ENCODE measurements at places on chromosomes 2 and 18. TPM values are rescaled to one million over a fixed set of nuclear protein-coding genes. Genes with fewer than 3 reads are reported as not detected.
A peak's percentile ranks its signal among the peaks of the same experiment; 100 is the strongest.

- no peak overlapping the region for H3K4me3 ChIP-seq
- H3K27me3 ChIP-seq: no peaks in the 10 kb centered on the region
- H3K4me1 ChIP-seq: no peaks in the 10 kb centered on the region
- no peaks in the 10 kb centered on the region for H3K36me3 ChIP-seq
Measured at GRCh38 chr2:71821856-71822255, 325.8 kb downstream of the CYP26B1 start.

DNA sequence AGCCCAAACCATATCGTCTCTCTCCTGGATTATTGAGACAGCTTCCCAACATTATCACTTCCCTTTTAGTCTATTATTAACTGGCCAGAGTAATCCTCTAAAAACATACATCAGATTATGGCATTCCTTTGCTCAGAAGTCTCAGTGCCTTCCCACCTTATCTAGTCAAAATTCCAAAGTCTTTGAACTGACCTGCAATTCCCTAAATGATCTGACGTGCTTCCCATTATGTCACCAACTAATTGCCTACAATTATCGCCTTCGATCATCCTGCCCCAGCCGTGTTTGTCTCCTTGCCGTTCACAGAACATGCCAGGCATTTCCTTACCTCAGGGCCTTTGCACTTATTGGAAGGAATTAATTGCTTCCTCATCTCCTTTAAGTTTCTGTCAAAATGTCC lies 332.4 kb downstream of the IRS1 start:
- H3K27me3 ChIP-seq: no peaks in the 10 kb centered on the region
- H3K4me3 ChIP-seq: no peak overlapping the region
- DNase-seq: no peak

DNA sequence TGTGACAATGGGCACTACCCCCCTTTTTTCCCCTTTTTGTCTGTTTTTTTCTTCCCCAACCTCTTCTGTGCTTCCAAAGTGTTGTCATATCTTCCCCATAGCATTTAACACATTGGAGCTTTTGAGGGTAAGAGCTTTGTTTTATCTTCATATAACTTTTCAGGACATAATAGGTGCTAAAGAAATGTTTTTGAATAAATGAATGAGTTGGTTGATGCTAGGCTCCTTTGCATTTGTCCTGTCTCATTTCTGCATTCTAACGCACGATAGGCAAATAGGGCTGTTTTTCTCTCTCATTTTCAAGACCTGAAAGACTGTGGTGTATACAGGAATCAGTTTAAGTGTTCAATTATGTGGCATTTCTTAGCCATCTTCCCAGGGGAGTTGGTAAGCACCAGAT lies 832 bp upstream of the COPS7B start:
- peaks cover 22% of the 10 kb centered on the region for H3K4me1 ChIP-seq
- DNase-seq: no peak

- no peaks in the 10 kb centered on the region for H3K36me3 ChIP-seq
- DNase-seq: peak; percentile 83
- peak overlapping the region; percentile 85 for H3K27ac ChIP-seq
- H3K4me3 ChIP-seq: no peak overlapping the region
- H3K27me3 ChIP-seq: no peaks in the 10 kb centered on the region
- H3K4me1 ChIP-seq: no peaks in the 10 kb centered on the region
Measured at GRCh38 chr2:201933792-201934237, 99.8 kb upstream of the FZD7 start.

- H3K27me3 ChIP-seq: no peaks in the 10 kb centered on the region
- no peaks in the 10 kb centered on the region for H3K36me3 ChIP-seq
- DNase-seq: no peak
- H3K27ac ChIP-seq: no peak overlapping the region
- H3K4me1 ChIP-seq: no peaks in the 10 kb centered on the region
Measured at GRCh38 chr2:220437938-220438337, 810.5 kb downstream of the SLC4A3 start.

GRCh38 chr18:12271376-12272235 lies 17.4 kb downstream of the CIDEA start:
- H3K4me3 ChIP-seq: peak overlapping the region; percentile 66
- H3K36me3 ChIP-seq: no peaks in the 10 kb centered on the region
- no peaks in the 10 kb centered on the region for H3K4me1 ChIP-seq
- H3K27ac ChIP-seq: peak overlapping the region; percentile 71
- no peaks in the 10 kb centered on the region for H3K27me3 ChIP-seq

- no peaks in the 10 kb centered on the region for H3K27me3 ChIP-seq
- no peaks in the 10 kb centered on the region for H3K36me3 ChIP-seq
- DNase-seq: no peak
Measured at GRCh38 chr2:171158036-171158789, 2.5 kb downstream of the TLK1 start.

- no peak overlapping the region for H3K4me3 ChIP-seq
- DNase-seq: peak; percentile 79
- no peaks in the 10 kb centered on the region for H3K27me3 ChIP-seq
- H3K4me1 ChIP-seq: peaks cover 6% of the 10 kb centered on the region
Measured at GRCh38 chr2:100780203-100781008, 39.5 kb upstream of the NPAS2 start.

- H3K4me1 ChIP-seq: no peaks in the 10 kb centered on the region
- H3K27me3 ChIP-seq: no peaks in the 10 kb centered on the region
- DNase-seq: no peak
- H3K4me3 ChIP-seq: no peak overlapping the region
- no peak overlapping the region for H3K27ac ChIP-seq
- no peaks in the 10 kb centered on the region for H3K36me3 ChIP-seq
Measured at GRCh38 chr2:28084564-28084963, 194.0 kb downstream of the BABAM2 start.

GRCh38 chr2:34815052-34815741 lies 1216.1 kb upstream of the FAM98A start:
- H3K4me3 ChIP-seq: no peak overlapping the region
- H3K36me3 ChIP-seq: no peaks in the 10 kb centered on the region
- H3K27ac ChIP-seq: no peak overlapping the region
- no peak for DNase-seq

DNA sequence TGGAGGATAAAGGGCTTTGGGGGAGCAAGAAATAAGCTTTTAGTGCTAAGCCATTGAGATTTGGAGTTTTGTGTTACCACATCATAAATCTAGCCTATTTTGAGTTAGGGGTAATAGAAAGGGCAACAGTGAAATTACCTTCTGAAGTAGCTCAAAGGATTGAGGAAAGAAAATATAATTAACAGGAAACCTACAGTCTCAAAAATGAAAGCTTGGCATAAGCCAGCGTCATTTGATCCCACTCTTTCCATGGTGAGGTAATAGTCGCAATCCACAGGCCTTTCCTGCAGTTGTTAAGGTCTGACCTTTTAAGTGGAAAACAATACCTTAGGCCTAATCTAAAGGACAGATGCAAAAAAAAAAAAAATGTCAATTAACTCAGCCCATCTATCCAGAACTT lies 182.7 kb downstream of the UXS1 start:
- no peaks in the 10 kb centered on the region for H3K36me3 ChIP-seq
- H3K27ac ChIP-seq: no peak overlapping the region
- DNase-seq: no peak
- H3K4me1 ChIP-seq: no peaks in the 10 kb centered on the region

DNA sequence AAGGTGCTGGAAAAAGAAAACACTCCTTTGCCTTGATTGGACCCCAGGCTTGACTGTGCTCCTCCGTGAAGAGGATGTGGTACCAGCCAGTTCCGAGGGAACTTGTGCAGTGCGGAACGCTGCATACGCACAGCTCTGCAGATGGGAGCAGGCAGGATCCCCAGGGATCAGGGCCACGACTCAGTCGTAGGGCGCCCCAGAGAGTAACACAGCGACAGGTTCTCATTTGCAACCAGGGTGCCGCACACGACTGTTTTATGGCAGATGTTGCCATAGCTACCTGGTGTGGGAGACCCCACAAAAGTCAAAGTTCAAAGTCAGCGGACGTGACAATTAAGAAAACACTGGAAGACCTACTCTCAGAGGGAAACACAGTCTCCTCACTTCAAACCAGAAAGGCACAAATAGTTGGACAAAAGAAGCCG lies 779 bp downstream of the MALL start:
- no peak for DNase-seq
- peak overlapping the region; percentile 82 for H3K27ac ChIP-seq
- H3K4me3 ChIP-seq: peak overlapping the region; percentile 69
- H3K4me1 ChIP-seq: peaks cover 4% of the 10 kb centered on the region

- no peak for DNase-seq
- H3K36me3 ChIP-seq: no peaks in the 10 kb centered on the region
- no peak overlapping the region for H3K27ac ChIP-seq
- H3K4me3 ChIP-seq: no peak overlapping the region
- no peaks in the 10 kb centered on the region for H3K27me3 ChIP-seq
Measured at GRCh38 chr2:23002234-23002633, 382.7 kb upstream of the KLHL29 start.

DNA sequence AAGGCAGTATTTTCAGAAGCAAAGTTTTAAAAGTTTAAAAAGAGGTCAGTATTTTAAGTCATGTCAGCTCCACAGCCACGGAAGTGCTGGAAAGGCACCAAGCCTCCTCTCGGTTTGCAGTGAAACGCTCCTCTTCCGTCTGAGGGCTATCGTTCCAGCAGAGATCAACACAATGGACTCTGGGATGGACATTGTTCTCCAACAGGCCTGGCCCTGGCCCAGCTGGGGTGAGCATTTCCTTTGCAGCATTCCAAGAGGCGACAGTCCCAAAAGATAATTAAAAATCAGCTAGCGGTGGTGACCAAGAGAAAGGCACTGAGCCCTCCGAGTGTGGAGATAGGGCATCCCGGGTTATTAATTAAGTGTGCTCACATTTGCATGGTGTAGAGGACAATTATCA lies 95.9 kb upstream of the LCLAT1 start:
- no peak overlapping the region for H3K27ac ChIP-seq
- no peaks in the 10 kb centered on the region for H3K27me3 ChIP-seq
- no peaks in the 10 kb centered on the region for H3K36me3 ChIP-seq
- H3K4me1 ChIP-seq: no peaks in the 10 kb centered on the region

DNA sequence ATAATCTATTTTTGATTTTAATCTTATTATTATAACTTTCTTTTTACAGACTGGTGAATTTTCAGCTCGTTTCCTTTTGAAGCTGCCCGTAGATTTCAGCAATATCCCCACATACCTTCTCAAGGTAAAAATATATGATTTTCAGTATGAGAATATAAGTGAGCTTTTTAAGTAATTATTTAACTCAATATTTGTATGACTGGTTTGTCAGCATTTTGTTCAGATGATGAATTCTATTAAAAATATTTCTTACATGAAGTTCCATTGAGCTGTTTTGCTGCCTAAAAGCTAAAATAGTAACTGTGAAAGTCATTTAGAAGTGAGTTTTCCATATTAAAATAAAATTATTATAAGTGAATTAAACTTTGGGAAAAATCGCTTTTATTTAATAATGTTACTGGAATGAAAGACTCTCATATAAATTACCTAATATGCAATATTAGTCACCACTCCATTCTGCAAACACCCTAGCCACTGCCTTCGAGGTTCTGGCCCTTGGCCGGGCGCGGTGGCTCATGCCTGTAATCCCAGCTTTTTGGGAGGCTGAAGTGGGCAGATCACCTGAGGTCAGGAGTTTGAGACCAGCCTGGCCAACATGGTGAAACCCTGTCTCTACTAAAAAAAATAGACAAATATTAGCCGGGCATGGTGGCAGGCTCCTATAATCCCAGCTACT lies 155.3 kb downstream of the BABAM2 start:
- H3K4me3 ChIP-seq: no peak overlapping the region
- H3K27me3 ChIP-seq: no peaks in the 10 kb centered on the region
- no peak overlapping the region for H3K27ac ChIP-seq

- no peak for DNase-seq
- no peaks in the 10 kb centered on the region for H3K27me3 ChIP-seq
- no peak overlapping the region for H3K4me3 ChIP-seq
- no peak overlapping the region for H3K27ac ChIP-seq
- no peaks in the 10 kb centered on the region for H3K4me1 ChIP-seq
Measured at GRCh38 chr18:35055726-35056125, 14.5 kb downstream of the MAPRE2 start.

- no peaks in the 10 kb centered on the region for H3K4me1 ChIP-seq
- H3K36me3 ChIP-seq: no peaks in the 10 kb centered on the region
- no peak overlapping the region for H3K4me3 ChIP-seq
- no peak overlapping the region for H3K27ac ChIP-seq
- DNase-seq: no peak
Measured at GRCh38 chr2:138730497-138731030, 49.6 kb downstream of the NXPH2 start.

- no peaks in the 10 kb centered on the region for H3K27me3 ChIP-seq
- H3K4me3 ChIP-seq: peak overlapping the region; percentile 77
- H3K27ac ChIP-seq: peak overlapping the region; percentile 95
- H3K4me1 ChIP-seq: peaks cover 3% of the 10 kb centered on the region
- no peaks in the 10 kb centered on the region for H3K36me3 ChIP-seq
Measured at GRCh38 chr2:119367472-119368099, 809 bp downstream of the DBI start.

DNA sequence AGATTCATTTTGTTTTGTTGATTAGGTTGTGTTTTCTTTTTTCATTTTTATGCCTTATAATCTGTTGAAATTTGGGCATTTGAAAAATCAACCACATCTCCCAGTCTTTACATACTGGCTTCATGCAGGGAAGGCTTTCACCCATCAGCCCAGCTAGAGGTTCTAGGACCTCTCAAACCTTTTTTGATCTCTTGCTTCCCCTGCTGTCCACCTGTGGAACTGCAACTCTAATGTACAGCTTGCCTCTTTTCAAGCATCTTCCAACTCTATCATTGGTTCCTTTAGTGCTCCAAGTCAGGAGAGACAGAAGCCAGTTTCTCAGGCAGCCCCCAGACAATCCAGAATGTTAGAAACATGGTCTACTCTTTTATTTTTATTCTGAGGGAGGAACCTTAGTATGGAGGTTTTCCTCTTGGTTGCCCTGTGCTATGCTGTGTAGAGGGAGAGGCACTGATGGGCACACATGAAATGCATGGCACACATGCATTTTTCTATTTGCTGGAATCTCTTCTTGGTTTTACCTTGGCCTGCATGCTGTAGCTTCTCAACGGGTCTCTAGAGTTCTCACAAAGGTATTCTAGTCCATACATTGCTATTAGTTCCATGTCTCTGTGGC lies 107.2 kb upstream of the L3MBTL4 start:
- H3K27ac ChIP-seq: no peak overlapping the region
- H3K4me1 ChIP-seq: no peaks in the 10 kb centered on the region
- H3K36me3 ChIP-seq: no peaks in the 10 kb centered on the region
- no peaks in the 10 kb centered on the region for H3K27me3 ChIP-seq
- no peak overlapping the region for H3K4me3 ChIP-seq

- DNase-seq: no peak
- H3K27me3 ChIP-seq: no peaks in the 10 kb centered on the region
- no peak overlapping the region for H3K27ac ChIP-seq
- H3K4me3 ChIP-seq: no peak overlapping the region
Measured at GRCh38 chr18:67211646-67212045, 304.9 kb downstream of the DSEL start.

GRCh38 chr2:139259422-139260051 lies 479.3 kb upstream of the NXPH2 start:
- H3K4me1 ChIP-seq: no peaks in the 10 kb centered on the region
- no peak for DNase-seq
- H3K27me3 ChIP-seq: no peaks in the 10 kb centered on the region
- H3K27ac ChIP-seq: no peak overlapping the region
- H3K36me3 ChIP-seq: no peaks in the 10 kb centered on the region
- H3K4me3 ChIP-seq: no peak overlapping the region

- no peaks in the 10 kb centered on the region for H3K27me3 ChIP-seq
- no peak for DNase-seq
- no peaks in the 10 kb centered on the region for H3K4me1 ChIP-seq
- no peak overlapping the region for H3K27ac ChIP-seq
- no peak overlapping the region for H3K4me3 ChIP-seq
Measured at GRCh38 chr2:206054952-206055351, 31.0 kb downstream of the INO80D start.

The TAF4B gene
- 13.6 TPM for total RNA-seq

The VAMP8 gene
- 23.2 TPM for total RNA-seq

The REG1A gene
- not detected for total RNA-seq

The SP140 gene
- total RNA-seq: 1.1 TPM

The RFX8 gene
- 0.96 TPM for total RNA-seq

The HMSD gene
- not detected for total RNA-seq

The MOGAT1 gene
- total RNA-seq: not detected

The DLGAP1 gene
- total RNA-seq: 17.6 TPM

The ITGB6 gene
- 46.1 TPM for total RNA-seq

The LMAN2L gene
- 24.3 TPM for total RNA-seq

The TMEM200C gene
- 0.98 TPM for total RNA-seq
